ENCODE measurements at places on chromosomes 2 and 18. TPM values are rescaled to one million over a fixed set of nuclear protein-coding genes. Genes with fewer than 3 reads are reported as not detected.

The ZNF2 gene
- 3.3 TPM for total RNA-seq

The CROCC2 gene
- not detected for total RNA-seq

The PRSS56 gene
- 0.27 TPM for total RNA-seq

The VWA3B gene
- total RNA-seq, result not detected

The NTSR2 gene
- not detected for total RNA-seq

The NHEJ1 gene
- 18.3 TPM for total RNA-seq

The INHBB gene
- total RNA-seq, result 17.6 TPM

The C2orf92 gene
- total RNA-seq, result 1.1 TPM

The NETO1 gene
- not detected for total RNA-seq

The IL1F10 gene
- total RNA-seq, result not detected

The UGT1A4 gene
- 0.05 TPM for total RNA-seq

The TMEM127 gene
- total RNA-seq, result 35.7 TPM
